ENCODE measurements at places on chromosomes 13 and 19.

GRCh38 chr13:62360609-62361008 lies 945.0 kb upstream of the PCDH20 start:
- no peak for DNase-seq

DNA sequence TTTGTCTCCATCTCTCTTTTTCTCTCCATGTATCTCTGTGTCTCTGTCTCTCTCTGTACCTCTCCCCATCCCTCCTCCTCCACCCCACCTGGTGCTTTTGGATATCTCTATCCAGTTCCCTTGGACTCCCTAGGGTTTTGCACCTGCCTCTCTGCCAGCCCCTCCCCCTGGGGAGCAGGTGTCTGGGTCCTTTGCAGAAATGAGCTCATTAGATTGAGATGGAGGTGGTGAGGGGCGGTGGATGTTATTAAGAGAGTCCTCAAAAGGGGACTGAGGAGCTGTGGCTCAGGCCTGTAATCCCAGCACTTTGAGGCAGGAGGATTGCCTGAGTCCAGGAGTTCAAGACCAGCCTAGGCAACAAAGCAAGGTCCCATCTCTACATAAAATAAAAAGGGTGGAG lies 2.1 kb downstream of the KCNN4 start:
- DNase-seq, result no peak

DNA sequence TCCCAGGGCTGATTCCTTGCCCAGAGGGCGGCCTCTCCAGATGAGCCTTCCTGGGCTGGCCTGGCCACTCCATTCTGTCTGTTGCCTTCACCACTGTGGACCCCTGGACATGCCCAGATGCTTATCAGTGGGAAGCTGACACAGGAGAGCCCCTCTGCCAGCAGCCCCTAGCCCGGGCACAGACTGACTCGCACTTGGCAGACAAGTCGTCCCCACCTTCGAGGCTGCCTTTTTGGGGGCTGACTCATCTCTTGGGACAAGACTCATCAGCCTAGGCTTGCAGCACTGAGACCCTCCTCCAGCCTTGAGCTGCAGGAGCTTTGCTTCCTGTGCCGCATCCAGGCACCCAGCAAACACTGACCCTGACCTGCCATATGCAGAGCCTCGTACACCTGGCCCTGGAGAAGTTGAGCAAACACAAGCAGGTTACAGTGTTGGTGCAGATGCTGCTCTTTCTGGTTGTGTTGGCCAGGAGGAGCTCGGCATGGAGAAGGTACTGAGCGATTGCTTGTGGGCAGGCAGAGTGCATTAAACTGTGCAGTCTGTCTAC lies 8.1 kb downstream of the CHST8 start:
- no peak for DNase-seq

DNA sequence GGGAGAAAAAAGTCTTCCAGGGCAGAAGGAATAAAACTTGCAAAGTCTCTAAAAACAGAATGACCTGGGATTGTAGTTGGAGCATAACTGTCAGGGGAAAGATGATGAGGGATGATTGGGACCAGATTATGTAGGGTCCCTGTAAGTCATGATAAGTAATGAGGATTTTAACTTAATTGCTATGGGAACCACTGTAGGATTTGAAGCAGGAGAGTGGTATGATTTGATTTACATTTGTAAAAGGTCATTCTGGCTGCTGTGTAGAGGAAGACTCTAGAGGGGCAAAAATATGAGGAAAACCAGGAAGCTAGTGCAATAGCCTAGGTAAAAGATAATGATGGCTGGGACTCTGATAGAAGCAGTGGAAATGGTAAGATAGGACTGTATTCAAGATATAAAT lies 900.2 kb downstream of the DIAPH3 start:
- no peak for DNase-seq

- DNase-seq, result no peak
Measured at GRCh38 chr19:54549224-54549623, 24.4 kb upstream of the LILRA2 start.

- no peak for DNase-seq
Measured at GRCh38 chr13:24916464-24916863, 152.5 kb downstream of the RNF17 start.

DNA sequence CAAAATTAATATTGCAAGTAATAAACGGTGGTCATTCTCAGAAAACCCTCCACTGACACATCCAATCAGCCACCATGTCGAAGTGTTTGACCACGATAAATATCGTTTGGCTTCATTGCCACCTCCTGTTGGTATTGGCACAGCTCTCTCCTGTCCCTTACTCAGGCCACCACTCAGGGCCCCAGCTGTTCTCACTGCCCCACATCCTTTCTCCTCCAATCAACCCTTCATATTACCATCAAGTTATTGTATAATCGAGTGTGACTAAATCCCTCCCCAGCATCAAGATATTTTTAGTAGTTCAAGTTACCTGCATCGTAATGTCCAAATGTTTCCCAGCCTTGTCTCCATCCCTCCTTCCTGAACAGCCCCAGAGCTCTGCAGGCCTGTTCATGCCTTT lies 50.4 kb downstream of the SACS start:
- no peak for DNase-seq

GRCh38 chr19:16446108-16446723 lies 25.6 kb downstream of the EPS15L1 start:
- no peak for DNase-seq

GRCh38 chr13:91988331-91988730 lies 589.9 kb downstream of the GPC5 start:
- no peak for DNase-seq
